ENCODE measurements at places on chromosomes 3 and 15.

DNA sequence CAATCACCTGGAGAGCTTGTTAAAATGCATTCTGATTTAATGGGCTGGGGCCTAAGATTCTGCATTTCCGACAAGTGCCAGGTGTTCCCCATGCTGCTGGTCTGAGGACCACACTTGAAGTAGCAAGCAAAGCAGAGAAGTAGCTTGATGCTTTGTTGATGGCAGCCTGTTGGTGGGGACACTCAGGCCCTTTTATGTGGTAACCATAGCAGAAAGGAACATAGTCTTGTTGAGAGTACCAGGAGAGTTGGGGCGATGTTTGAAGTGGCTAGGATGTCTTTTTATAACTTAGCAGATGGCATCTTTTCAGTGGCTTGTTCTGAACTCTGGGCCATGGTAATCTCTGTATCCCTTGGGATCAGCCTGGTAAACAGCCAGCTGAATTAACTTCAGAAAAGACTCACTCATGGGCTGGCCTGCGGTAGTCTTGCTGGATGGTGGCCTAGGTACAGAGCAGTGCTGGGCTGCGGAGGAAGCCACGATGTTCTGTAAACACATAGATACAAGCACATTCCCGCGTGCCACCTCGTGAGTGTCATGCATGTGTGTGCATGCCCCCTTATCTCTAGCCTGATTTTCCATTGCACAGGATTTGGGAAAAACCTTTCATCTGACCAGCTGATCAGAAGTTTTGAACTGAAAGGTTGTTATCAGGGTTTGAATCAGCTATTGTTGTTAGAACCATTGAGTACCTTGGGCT is 292.4 kb upstream of the LRRFIP2 start:
- no peak for DNase-seq

- no peak for DNase-seq
Observed at GRCh38 chr15:96747291-96747690, 416.8 kb downstream of the NR2F2 start.

DNA sequence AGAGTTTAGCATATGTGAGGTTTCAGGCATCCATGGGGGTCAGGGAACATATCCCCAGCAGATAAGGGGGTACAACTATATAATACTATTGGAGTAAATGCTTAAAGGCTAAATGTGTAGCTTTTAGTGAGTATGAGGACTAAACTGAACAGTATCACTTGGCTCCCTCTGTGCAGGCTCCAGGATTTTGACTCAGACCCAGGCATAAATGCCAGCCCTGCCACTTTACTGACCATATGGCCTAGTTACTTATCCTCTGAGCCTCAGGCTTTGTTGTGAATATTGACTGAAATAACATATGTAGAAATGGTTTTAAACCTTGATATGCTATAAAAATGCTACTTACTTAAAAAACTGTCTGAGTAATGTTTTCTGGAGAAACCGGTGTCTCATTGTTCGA is 151.6 kb downstream of the CHST2 start:
- no peak for DNase-seq

DNA sequence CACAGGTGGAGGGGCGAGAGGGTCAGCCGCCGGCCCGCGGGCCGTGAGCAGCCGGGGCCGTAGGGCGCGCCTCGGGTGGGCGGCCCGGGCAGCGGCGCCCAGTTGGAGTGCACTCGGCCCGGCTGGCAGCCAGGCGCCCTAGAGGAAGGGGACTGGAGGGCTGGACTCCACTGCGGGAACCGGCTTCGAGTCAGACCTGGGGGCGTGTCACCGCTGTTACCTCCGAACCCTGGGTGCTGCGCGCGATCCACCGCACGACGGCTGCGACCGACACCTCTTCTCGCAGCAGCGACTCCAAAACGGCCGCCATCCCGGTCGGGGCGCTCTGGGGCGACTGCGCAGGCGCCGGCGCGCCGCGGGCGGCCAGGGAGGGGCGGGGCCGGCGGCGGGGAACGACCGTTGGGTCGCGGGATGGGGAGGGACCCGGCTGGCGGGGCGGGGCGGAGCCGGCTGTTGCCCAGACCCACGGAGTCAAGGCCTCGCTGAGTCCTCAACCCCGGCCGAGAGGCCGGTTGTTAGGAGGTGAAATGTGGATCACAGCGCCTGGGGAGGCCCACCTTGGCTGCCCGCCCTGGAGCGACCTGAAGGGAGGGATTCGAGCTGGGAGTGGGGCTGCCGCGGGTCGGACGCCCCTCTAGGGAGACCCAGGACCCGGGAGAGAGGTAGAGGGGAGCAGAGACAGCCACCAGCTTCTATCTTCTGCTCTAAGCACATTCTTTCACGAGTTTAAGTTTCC is at the start of gene CDAN1:
TSS of gene CDAN1 (minus strand) at position 336 of the 736 bp plus-strand sequence. CDS start at position 310, 26 bp downstream.
- peak; percentile 83 for DNase-seq

- DNase-seq: no peak
Observed at GRCh38 chr15:56205061-56205876, 38.4 kb downstream of the RFX7 start.

DNA sequence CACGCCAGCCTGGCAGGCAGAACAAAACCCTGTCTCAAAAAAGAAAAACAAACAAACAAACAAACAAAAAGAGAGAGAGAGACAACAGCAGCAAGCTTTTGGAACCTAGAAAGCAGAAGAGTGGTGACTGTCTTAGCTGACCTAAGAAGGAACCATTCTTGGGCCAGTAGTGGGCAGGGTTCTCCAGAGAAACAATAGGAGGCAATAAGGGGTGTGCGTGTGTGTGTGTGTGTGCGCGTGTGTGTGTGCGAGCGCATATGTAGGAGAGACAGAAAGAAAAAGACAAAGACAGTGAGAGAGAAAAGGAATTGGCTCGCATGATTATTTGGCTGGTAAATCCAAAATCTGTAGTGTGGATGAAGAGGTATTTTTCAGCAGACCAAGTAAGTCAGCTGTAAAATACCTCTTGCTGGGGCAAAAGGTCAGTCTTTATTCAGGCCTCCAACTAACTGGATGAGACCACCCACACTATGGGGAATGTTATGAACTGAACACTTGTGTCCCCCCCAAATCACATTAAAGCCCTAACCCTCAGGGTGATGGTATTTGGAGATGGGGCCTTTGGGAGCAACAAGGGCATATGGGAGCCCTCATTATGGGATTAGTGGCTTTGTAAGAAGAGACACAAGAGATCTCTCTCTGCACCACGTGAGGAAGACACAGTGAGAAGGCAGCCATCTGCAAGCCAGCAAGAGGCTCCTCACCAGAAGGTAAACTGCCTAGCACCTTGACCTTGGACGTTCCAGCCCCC is 15.1 kb upstream of the BLM start:
- DNase-seq: no peak
